Natural killer cell treated with Interleukin-12 subunit alpha and Interleukin-12 subunit beta and Interleukin-15 and Interleukin-18, amount 100 ng/mL, for 72 hours (primary cell): ENCODE measurements at places on chromosomes 12 and 14. TPM values are rescaled to one million over a fixed set of nuclear protein-coding genes. Genes with fewer than 3 reads are reported as not detected.

DNA sequence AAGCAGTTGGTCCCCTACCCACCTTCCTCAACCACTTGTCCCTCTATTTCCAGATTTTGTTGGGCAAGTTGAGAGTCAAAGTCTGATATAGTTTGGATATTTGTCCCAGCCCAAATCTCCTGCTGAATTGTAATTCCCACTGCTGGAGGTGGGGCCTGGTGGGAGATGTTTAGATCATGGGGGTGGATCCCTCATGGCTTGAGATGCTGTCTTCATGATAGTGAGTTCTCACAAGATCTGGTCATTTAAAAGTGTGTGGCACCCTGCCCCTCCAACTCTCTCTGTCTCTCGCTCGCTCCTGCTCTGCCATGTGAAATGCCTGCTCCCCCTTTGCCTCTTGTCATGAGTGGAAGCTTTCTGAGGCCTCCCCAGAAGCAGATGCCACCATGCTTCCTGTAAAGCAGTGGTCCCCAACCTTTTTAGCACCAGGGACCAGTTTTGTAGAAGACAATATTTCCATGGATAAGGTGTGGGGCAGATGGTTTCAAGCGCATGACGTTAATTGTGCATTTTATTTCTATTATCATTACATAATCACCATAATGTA, 37.3 kb upstream of the BCL11B start:
- no peak for DNase-seq

DNA sequence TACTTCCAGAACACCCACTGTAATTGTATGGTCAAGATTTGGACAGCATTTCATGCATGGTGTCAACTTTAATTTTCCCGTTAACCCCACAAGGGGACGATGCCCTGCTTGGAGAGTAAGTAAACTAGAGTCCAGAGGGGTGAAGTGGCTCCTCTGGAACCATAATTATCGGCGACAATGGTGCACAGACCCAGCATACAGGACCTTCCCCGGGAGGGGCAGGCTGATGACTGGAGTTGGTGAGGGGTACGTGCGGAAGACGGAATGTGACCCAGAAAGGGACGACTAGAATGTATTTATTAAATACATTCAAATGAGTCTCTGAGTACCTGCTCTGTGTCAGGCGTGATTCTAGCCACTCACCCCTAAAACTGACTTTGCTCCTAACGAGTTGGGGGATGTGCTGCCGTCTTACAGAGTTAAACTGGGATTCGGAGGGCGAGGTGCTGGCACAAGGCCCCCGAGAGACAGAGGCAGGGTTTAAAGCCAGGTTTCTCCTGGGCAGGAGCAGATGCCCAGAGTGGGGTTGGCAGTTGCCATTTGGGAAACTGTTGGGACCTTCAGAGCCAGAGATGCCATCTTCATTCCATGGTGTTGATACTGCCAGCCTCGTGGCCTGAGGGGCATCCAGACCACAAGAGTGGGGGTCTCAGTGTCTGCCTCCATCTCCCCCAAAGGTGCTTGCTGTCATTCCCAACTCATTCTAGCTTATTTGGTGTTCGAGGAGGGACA, 10.9 kb downstream of the RTL1 start:
- DNase-seq = no peak

GRCh38 chr12:117437516-117438255, 76.3 kb upstream of the NOS1 start:
- DNase-seq = no peak

- no peak for DNase-seq
Measured at GRCh38 chr12:58148405-58148804, 207.0 kb downstream of the ATP23 start.

- DNase-seq = peak; percentile 67
Measured at GRCh38 chr12:13278249-13278787, 81.8 kb downstream of the EMP1 start.

- no peak for DNase-seq
Measured at GRCh38 chr14:31263485-31264133, 56.0 kb upstream of the HECTD1 start.

DNA sequence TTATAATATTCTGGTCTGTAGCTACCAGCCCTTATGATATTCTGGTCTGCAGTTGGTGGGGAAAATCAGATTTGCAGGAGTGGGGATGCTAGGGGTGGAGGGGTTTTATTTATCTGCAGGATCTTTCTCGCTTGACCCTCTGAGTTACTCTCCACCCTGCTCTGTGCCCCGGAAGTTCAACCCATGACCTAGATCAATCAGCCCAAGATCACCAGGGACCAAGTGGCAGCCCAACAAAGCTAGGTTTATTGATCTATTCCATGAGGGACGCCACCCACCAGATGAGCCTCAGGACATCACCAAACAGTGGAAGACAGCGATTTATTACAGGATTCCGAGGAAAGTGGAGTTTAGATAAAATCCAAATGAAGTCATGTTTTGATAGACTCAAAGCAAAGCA, 25.8 kb upstream of the C12orf76 start:
- no peak for DNase-seq

DNA sequence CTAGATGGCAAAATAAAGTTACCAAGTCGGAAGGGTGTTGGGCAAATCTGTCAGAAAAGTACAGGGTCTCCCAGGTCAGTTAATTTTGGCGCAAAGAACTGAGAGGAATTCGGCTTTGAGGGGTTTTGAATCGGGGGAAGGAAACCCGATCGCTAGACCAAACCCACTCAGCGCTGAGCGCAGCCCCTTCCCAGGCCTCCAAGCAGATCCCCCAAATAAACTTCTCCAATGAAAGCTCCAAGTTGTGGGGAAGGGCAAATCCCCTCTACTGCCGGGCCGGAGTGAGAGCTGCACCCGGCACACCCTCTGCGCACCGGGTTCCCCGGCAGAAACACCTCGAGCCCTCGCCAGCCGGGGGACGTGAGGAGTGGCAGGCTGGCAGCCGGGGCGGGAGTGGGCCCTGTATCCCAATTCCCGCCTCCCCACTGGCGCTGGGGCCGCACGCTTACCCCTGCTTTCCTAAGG, 441 bp downstream of the E2F7 start:
- DNase-seq = no peak

Gene PHC1
- total RNA-seq = 8.4 TPM

Gene ERBB3
- not detected for total RNA-seq

Gene RGS6
- not detected for total RNA-seq

Gene CERS5
- 72.1 TPM for total RNA-seq

Gene CCDC177
- not detected for total RNA-seq

Gene CD9
- total RNA-seq = 3.3 TPM

Gene PPP1R3E
- 18.7 TPM for total RNA-seq
